ENCODE measurements at places on chromosomes 7 and 10.

DNA sequence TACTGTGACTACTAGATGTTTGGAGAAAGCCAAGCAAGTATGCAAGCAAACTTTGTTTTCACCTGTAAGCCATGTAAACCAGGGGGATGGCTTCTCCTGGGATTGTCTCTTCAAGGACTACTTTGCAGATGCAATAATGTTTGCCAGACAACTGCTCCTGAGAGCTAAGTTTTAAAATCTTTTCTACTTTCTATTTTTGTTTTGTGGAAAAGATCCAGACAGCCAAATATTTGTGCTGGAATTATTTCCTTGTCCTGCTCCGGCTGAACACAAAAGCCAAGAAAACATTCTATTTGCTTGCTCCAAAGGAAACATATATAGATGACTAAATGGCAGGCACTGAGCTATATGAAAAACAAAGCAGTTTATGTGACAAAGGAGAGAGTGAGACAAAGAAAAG lies 51.6 kb downstream of the TFPI2 start:
- DNase-seq: no peak

GRCh38 chr7:26398427-26398755 lies 106.7 kb downstream of the SNX10 start:
- DNase-seq: peak; percentile 85

GRCh38 chr7:158255156-158255555 lies 332.5 kb downstream of the PTPRN2 start:
- DNase-seq: no peak

DNA sequence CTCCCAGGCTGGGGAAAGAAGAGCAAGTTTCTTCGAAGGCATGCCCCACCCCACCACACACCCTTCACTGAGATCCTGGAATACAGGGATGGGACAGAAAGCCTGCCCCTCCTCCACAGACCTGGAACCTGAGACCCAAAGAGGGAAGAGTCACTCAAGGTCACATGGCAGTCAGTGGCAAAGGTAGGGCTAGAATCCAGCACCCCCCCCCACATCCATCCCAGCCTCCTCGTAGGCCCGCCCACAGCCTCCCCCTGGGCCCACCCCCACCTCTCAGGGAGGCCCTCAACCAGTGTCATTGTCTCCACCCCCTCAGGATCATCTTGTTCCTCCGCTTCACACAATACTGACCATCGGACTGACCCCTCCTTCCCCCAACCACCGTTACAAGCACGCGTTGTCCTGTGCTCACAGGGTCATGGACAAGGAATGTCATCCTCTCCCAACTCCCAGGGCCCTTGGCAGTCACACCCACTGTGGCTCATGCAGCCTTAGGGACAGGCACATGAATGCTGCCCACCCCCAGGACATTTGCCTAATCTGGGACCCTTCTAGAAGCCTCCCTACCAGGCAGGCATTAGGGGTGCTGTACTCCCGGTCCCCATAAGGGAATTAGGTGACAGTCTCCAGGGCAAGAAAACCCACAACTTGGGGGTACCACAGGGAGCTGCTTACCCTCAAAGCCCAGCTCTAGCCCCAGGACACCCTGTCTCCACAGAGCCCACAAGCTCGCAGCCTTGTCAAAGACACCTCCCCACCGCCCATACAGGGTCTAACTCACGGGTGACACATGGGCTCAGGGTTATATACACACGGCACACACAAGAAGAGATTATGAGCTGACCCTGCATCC lies 1.4 kb downstream of the KCNH2 start:
- DNase-seq: no peak

DNA sequence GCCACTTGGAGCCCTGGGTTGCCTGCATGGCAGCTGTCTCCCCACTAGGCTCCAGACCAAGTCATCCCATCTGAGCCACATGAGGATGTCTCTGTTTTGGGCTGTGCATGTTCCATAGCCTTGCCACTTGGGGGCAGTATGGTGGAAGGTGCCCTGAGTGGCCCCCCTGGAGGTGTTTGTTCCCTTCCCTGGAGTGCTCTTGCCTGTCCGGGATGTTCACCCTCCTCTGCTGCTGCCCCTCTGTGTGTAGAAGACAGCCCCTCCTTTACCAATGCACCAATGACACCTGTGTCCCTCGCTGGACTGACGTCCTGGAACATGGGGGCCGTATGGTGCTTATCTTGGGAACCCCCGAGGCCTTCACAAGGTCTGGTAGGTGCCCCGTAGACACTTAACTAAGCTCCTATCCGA lies 100.2 kb downstream of the ACTR3B start:
- DNase-seq: no peak

DNA sequence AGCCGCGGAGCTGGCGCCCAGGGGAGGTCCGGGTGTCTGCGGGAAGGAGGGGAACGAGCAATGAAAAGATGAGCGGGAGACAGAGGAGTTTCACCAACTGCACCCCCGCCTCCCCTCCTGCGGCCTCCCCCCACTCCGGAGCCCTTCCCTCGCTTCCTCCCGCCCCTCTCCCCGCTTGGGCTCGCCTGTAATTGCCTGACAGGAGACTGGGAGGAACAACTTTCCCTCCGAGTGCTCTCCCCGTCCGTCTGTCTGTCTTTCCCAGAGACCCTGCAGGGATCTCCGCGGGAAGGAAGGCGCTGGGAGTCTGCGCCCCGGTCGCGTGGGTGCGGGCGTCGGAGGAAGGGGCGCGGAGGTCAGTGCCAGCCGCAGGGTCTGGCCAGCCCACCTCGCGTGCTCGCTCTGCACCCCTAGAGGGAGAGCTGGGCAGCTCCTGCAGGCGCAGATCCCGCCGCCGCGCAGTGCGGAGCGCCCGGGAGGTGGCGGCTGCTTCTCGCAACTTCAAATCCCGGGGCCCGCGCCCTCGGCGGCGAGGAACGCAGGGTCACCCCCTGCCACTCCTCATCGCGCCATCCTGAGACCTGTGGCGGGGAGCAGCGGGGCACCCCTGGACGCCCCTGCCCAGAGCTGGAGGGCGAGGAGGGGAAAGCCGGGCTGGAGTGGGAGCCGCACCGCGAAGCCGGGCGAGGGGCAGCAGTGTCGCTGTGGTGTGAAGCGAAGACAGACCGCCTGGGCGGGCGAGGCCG lies 511 bp upstream of the NRP1 start:
- peak; percentile 93 for DNase-seq

DNA sequence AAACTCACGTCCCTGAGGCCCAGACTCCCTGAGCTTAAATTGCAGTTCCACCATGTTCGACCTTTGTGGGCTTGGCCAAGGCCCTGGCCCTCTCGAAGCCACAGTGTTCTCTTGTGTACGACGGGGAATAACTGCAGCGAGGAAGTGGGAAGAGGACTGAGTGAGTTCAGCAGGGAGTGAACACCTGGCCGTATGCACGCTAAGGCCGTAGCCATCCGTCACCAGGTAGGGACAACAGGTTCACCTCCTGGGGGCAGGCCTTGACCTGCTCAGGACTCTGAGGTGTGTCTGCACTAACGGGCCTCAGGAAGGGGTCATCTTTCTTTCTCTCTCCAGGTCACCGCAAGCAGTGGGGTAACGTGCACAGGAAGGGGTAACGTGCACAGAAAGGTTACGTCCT lies 67.2 kb upstream of the CTBP2 start:
- DNase-seq: no peak

- no peak for DNase-seq
Observed at GRCh38 chr7:80147543-80148391, 13.1 kb downstream of the GNAI1 start.
